ENCODE measurements at places on chromosomes 16 and 17.

- no peak for DNase-seq
These were observed at the start of gene CD300LF for GRCh38 chr17:74712756-74713155. TSS of gene CD300LF (minus strand) at chr17:74712923. CDS start at chr17:74712866, 57 bp downstream.

DNA sequence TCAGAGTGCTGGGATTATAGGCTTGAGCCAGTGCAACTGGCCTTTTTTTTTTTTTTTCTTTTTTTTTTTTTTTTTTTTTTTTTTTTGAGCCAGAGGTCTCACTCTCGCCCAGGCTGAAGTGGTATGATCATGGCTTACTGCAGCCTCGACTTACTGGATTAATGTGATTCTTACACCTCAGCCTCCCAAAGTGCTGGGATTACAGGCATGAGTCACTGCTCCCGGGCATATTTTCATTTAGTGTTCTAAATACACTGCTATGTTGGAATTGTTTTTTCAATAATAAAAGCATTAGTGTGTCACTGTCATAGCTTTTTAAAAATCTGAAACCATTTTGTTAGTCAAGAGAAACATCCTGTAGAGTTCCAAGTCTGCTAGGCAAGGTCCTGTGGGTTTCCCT is 40.3 kb downstream of the NDE1 start:
- DNase-seq, result no peak

DNA sequence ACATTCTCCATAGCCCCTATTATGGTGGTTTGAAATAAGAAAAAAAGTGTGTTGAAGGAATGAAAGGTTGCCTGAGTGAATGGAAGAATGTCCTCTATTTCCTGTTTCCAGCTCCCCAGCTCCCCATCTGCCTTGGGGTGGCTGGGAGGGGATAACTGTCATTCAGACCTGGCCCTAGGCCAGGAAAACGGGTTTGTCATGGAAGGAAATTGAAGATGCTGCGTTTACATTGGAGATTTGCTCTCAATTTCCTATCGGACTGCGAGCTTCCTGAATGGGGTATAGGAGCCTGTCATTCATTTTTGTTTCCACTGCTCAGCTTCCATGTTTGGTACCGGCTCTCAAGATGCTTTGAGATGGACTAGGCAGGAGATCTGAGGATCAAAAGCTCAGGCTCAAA is 2.2 kb upstream of the FZD2 start:
- DNase-seq, result no peak

- no peak for DNase-seq
These were observed 5.9 kb downstream of the FOXJ1 start for GRCh38 chr17:76134911-76135809.

DNA sequence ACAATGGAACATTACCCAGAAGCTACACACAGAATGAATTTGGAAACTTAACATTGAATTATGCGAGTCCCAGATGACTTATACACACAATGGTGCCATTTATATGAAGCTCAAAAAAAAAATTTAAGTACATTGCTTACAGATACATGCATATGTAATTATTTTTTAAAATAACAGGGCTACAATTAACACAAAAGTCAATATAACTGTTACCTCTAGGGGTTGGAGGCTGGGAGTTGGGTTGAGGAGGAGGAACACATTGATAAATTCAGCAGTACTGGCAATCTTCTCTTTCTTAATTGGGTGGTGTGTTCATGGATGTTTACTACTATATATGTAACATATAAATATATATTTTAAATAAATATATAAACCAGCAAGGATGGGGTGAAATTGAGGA is 1.1 kb downstream of the ZNF23 start:
- DNase-seq, result no peak

- no peak for DNase-seq
These were observed 148.5 kb upstream of the XYLT1 start for GRCh38 chr16:17619261-17619660.

GRCh38 chr17:76276069-76276431 is 10.9 kb downstream of the UBALD2 start:
- DNase-seq, result no peak

DNA sequence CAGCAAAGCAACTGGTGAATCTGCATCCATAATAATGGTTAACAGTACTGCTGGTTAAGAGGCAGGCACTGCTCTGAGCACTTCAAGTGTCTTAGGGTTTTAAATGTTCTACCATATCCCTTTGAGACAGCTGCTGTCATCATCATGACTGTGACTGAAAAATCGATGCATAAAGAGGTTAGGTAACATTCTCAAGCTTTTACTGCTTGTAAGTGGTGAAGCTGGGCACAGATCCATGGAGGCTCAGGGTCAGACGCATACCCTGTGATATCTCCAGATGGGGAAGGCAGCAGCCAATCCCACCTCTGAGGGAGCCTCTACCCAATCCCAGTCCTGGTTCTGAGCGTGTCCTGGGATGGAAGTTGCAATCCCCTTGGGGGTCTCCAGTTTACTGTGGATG is 57.6 kb upstream of the SOX9 start:
- no peak for DNase-seq

DNA sequence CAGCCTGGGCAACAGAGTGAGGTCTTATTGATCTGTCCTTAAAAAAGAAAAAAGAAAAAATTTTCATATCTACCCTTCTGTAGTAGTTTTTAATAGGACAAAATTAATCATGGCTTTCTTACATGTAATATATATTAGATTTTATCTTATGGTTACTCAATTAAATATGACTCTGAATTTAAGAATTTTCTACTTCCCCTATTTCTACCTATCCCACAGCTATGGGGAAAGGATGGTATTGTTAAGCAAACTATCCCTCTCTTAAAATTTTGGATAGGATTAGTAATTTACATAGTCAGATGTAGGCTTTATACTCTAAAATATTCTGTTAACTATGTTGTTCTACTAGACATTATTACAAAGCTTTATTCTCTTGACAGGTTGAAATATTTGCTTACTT is 62.5 kb downstream of the NQO1 start:
- DNase-seq, result no peak

- no peak for DNase-seq
These were observed 372.7 kb upstream of the ZFHX3 start for GRCh38 chr16:73420676-73421075.

DNA sequence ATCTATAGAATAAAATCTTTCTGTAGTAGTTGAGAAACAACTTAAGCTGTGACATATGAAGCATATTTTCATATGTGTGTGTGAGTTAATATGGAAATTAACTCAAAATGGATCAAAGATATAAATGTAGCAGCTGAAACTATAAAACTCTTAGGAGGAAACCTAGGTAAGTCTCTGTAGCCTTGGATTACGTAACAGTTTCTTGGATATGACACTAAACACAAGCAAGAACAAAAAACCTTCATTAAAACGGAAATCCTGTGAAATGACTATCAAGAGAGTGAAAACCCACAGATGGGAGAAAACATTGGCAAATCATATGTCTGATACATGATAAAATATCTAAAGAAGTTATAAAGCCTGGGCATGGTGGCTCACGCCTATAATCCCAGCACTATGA is 104.4 kb downstream of the VPS53 start:
- DNase-seq, result no peak

GRCh38 chr16:75092777-75093176 is 23.8 kb downstream of the LDHD start:
- DNase-seq, result no peak

GRCh38 chr16:19696328-19696727 is 21.7 kb downstream of the KNOP1 start:
- peak; percentile 40 for DNase-seq

DNA sequence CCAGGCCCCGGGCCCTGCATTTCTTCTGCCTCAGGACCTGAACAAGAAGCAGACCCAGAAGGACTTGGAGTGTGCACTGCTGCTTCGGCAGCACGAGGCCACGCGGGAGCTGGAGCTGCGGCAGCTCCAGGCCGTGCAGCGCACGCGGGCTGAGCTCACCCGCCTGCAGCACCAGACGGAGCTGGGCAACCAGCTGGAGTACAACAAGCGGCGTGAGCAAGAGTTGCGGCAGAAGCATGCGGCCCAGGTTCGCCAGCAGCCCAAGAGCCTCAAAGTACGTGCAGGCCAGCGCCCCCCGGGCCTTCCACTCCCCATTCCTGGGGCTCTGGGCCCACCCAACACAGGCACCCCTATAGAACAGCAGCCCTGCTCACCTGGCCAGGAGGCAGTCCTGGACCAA is 9.2 kb downstream of the HIRIP3 start:
- no peak for DNase-seq

- DNase-seq, result peak; percentile 14
These were observed 16.6 kb downstream of the COPRS start for GRCh38 chr17:31842195-31843069.

DNA sequence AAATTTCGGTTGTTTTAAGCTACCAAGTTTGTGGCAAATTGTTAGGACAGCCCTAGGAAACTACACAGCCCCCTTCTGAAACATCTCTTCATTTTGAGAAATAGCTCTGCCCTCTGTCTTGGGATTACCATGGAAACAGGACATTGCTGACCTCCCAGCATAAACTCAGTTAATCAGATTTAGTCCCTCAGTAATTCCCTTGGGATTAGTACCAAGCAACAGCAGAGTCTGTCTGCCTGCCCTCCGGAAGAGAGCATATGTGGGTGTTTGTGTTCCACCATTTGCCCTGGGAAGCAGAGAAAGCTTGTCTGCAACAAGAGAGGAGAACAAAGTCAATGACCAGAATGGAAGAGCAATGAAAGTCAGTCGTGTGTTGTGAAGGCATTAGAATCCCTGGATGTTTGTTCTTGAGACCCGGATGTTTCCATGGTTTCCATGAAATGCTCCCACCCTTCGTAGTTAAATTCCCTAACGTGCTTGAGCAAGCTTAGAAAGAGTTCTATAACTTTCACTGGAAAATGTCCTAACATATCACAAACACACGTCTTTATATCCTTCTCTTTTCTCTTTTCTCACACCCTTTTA is 26.2 kb downstream of the NUDT7 start:
- DNase-seq, result no peak

DNA sequence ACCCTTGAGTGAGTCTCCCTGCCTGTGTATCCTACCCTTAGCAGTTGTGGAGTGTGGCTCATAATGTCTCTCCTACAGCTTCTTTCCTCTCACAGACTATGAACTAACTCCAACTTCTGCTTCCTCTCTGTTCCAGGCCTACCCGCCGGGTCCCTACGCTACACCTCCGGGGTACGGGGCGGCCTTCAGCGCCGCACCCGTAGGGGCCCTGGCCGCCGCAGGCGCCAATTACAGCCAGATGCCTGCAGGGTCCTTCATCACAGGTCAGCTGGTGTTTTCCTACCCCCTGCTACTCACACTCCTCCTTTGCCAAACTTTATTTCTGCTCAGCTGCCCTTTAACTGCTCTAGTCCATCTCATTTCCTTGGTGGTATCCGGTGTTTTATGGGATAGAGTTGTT is 5.4 kb downstream of the RNF227 start:
- DNase-seq, result no peak

- DNase-seq, result no peak
These were observed 12.3 kb downstream of the CHMP6 start for GRCh38 chr17:81003711-81004475.

- DNase-seq, result no peak
These were observed 31.0 kb downstream of the PMM2 start for GRCh38 chr16:8828541-8829165.

- no peak for DNase-seq
These were observed 89.0 kb upstream of the DNAH17 start for GRCh38 chr17:78665952-78666920.

- DNase-seq, result no peak
These were observed 756 bp downstream of the KLHL11 start for GRCh38 chr17:41864498-41864835.

DNA sequence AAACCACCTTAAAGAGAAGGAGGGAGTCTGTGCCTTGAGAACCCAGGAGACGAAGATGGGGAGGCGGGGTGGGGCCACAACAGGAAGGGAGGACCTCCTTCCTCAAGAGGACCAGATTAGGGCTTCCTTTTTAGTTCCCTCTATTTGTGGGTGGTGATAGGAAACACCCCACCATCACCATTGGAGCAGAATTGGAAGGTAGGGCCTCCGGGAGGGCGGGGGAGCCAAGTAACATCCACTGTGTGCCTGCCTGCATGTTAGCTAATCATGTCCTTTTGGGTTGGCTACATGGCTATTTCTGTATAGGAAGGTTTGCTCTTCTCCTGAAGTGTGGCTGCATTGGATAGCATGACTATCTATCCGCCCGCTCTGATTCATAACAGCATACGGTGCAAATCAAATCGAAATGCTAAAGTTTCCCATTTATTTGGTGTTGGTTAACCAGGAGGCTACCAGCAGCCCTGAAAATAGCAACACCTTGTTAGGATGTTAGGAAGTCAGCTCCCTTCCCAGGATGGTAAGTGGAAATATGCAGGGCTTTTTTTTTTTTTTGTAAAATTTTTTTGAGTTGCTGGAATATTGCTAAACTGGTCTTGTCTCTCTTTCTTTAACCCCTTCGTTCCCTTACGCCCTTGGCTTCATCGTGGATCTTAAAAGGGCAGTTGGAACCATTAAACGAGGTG is 4.2 kb downstream of the SYT17 start:
- no peak for DNase-seq

GRCh38 chr16:16029431-16030011 is 80.1 kb downstream of the ABCC1 start:
- no peak for DNase-seq

GRCh38 chr16:5033256-5034166 is at the start of gene NAGPA:
TSS of gene NAGPA (minus strand) at chr16:5033935. CDS start at chr16:5033914, 21 bp downstream.
- peak; percentile 16 for DNase-seq

DNA sequence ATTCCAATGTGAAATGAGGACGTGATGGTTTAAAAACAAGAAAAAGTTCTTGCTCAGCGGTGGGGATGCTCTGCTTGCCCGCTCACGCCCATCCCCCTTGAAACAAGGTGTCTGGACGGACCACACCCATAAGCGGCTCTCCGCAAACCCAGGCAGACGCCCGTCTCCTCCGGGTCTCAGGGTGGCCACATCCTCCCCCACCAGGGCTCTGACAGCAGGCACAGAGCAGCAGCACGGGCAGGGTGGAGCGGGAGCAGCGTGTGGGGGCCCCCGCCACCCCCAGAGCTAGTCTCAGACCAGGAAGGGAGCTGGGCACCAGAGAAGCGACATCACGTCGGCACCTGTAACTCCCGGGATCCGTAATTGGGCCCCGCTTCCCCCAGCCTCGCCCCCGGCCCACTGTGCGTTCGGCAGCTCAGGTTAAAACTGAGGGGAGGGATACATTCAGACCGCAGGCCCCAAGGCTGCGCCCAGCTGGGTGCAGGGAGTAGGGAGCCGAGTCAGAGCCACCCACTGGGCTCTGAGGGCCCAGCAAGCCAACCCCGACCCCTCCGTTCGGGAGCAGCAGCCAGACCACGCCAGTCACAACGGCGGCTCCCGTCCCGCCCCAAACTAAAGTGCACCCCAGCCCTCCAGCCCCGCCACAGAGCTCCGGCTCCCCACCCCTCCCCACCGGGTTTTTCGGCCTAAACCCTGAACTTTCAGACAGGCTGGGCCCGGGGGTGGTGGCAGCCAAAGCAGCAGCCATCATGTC is 22.0 kb downstream of the CLUH start:
- DNase-seq, result no peak

- DNase-seq, result no peak
These were observed 116.6 kb downstream of the XYLT1 start for GRCh38 chr16:17354141-17354601.

GRCh38 chr16:67779256-67780014 is 26.9 kb downstream of the RANBP10 start:
- no peak for DNase-seq

DNA sequence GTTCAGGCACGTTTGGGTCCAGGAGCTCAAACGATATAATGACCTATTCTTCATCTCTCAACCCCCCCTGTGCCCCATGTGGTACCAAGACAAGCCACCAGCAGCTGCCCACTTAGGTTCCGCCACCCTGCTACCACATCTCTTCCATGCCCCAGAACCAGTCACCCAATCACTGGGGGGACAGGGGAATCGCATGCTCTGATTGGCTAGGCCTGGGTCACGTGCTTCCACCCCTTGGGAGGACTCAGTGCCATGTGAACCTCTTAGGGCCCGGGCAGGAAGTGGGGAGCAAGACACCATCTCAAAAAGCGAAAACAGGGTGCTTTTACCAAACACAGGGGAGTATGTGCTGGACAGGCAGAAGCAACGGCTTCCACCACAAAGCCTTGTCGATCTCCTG is 91.3 kb downstream of the KATNIP start:
- DNase-seq, result no peak

Measured in NCI-H1417 treated with DMSO at 0.1 percent for 48 hours (cell line).